ENCODE measurements at places on chromosomes 6 and 20. TPM values are rescaled to one million over a fixed set of nuclear protein-coding genes. Genes with fewer than 3 reads are reported as not detected.

Gene PRIM2
- 42.0 TPM for total RNA-seq

Gene SLC22A16
- not detected for total RNA-seq

DNA sequence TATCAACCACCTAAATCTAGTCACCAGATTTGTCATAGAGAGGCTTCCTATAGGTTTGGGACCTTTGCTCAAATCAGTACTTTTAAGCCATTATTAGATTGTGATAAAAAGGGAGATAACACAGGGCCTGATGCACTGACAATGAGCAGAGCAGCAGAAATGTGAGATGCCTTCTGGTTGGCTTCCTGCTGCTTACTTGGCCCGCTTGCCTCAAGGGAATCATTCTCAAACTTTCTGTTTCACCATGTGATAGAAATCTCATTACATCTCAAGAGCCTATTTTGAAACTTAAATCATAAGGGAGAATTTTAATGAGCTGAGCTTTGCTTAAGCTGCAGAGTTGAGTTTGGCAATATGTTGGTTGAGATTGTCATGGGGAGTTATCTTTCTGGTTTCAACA is 606.0 kb downstream of the DHX35 start:
- no peaks in the 10 kb centered on the region for H3K36me3 ChIP-seq
- H3K27me3 ChIP-seq: no peaks in the 10 kb centered on the region
- H3K4me3 ChIP-seq: no peak overlapping the region

GRCh38 chr6:38959138-38959537 is 89.4 kb upstream of the GLP1R start:
- no peak for DNase-seq
- H3K27ac ChIP-seq: no peak overlapping the region
- no peaks in the 10 kb centered on the region for H3K36me3 ChIP-seq
- H3K4me3 ChIP-seq: no peak overlapping the region
- peaks cover 3% of the 10 kb centered on the region for H3K27me3 ChIP-seq

GRCh38 chr6:72262254-72262653 is 359.6 kb upstream of the KCNQ5 start:
- no peak overlapping the region for H3K27ac ChIP-seq
- H3K36me3 ChIP-seq: no peaks in the 10 kb centered on the region
- no peaks in the 10 kb centered on the region for H3K27me3 ChIP-seq
- DNase-seq: no peak

Gene AGER
- 15.5 TPM for total RNA-seq

- DNase-seq: no peak
- no peaks in the 10 kb centered on the region for H3K4me1 ChIP-seq
- no peaks in the 10 kb centered on the region for H3K27me3 ChIP-seq
- no peaks in the 10 kb centered on the region for H3K36me3 ChIP-seq
These were observed 579.6 kb downstream of the COL12A1 start for GRCh38 chr6:74626288-74626687.

DNA sequence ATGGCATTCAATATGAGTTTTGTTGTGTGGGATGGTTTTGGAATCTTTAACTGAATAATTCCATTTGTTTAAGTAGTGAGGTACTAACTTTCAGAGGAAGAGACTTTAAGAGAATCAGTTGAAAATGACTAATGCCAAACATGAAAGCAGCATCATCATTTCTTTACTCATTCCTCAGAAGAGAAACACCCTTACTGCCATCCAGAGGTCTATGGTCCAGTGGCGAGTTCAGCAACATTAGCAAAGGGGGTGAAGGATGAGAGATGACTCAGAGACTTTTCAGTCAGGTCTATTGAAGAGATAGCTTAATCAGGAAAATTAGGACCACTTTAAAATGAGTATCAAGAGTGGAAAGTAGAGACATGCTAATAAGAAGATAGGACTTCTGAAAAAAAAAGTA is 118.8 kb downstream of the COL19A1 start:
- H3K4me1 ChIP-seq: no peaks in the 10 kb centered on the region
- H3K27me3 ChIP-seq: peaks cover 1% of the 10 kb centered on the region
- no peaks in the 10 kb centered on the region for H3K36me3 ChIP-seq
- peak; percentile 3 for DNase-seq
- no peak overlapping the region for H3K27ac ChIP-seq
- H3K4me3 ChIP-seq: no peak overlapping the region

Gene SUMO4
- 4.7 TPM for total RNA-seq

All from activated CD8-positive, alpha-beta T cell treated with anti-CD3 and anti-CD28 coated beads for 36 hours (primary cell).